Stimulated activated CD8-positive, alpha-beta memory T cell treated with anti-CD3 and anti-CD28 coated beads, Interleukin-2, amount 100 ng/mL, for 48 hours (primary cell): ENCODE measurements at places on chromosomes 3 and 15.

DNA sequence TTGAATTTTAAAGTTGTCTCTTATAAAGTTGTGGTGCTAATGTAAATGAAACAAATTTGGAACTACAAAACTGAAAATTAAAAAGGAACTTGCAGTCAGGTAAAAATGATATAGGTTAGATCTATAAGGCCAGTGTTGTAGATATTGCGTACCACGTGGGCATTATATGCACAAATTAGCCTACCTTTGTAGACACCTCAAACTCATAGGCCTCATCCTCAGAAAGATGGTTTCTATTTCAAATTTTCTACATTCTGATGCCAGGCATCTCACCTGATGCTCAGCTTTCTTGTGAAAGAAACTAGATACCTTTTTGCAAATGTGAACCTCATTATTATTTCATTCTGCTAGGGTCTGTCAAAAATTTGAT, 25.6 kb downstream of the TMEM207 start:
- DNase-seq, result no peak

DNA sequence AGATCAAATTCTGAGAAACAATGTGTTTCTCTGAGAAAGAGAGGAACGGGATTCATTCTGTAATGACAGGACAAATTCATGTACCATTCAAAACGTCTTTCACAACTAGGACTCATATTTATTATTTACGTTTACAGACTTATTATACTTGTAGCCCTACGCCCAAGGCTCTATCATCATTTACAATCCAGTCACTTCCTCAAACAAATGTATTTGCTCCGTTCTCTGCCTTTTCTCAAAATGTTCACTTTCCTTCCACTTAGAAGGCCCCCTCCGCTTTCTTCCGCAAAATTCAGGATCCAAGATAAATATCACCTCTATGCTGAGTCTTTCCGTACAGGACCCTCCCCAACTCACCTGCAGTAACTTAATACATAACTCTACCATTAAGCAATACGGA, 745 bp downstream of the RSL24D1 start:
- no peak for DNase-seq

GRCh38 chr15:25333049-25333448, 105.8 kb downstream of the UBE3A start:
- no peak for DNase-seq

DNA sequence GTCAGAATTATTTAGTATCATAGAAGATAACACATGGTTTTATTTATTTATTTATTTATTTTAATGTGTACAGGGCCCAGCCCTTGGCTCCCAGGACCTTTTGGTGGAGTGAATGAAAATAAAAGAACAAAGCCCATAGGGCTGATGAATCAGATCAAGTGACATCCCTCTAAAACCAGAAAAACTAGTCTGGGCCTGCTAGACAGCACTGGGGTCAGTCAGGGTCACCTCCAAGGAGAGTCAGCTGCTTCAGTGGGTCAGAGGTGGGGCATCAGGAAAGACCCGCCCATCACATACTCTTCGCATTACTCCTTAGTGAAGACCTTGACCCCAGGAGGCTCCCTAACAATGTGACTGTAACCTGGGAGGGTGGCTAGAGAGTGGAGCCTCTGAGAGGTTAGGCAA, 12.8 kb downstream of the PPCDC start:
- no peak for DNase-seq
